ENCODE measurements at places on chromosomes 16 and 17. TPM values are rescaled to one million over a fixed set of nuclear protein-coding genes. Genes with fewer than 3 reads are reported as not detected.

Gene G6PC3
- 161 TPM for total RNA-seq

Gene TMEM235
- not detected for total RNA-seq

Gene KRTAP2-3
- total RNA-seq = 0.20 TPM

Gene PIK3R5
- 0.09 TPM for total RNA-seq

Gene ELMO3
- 1.1 TPM for total RNA-seq

Gene LUC7L3
- 104 TPM for total RNA-seq

Gene CNGB1
- 0.06 TPM for total RNA-seq

Gene NPIPB6
- 2.3 TPM for total RNA-seq

Gene PPP1R27
- total RNA-seq = not detected

Gene P2RX1
- not detected for total RNA-seq

Gene MT1G
- total RNA-seq = not detected

Gene DCUN1D3
- 8.5 TPM for total RNA-seq

Gene TMEM238L
- total RNA-seq = not detected

Gene ITGAD
- 0.06 TPM for total RNA-seq

Gene NOD2
- 0.05 TPM for total RNA-seq

Gene ZPBP2
- total RNA-seq = not detected

Gene KRTAP3-2
- total RNA-seq = 0.26 TPM

Gene FGF11
- 1.0 TPM for total RNA-seq

Gene ADCY7
- total RNA-seq = 19.6 TPM

Gene CORO6
- total RNA-seq = 4.7 TPM

Measured in A549 treated with Hydrocortisone at 1 μM for 4 hours (cell line).